ENCODE measurements at places on chromosomes 3 and 15.
A peak's percentile ranks its signal among the peaks of the same experiment; 100 is the strongest.

- no peak for DNase-seq
These were observed 225.1 kb downstream of the EPHB1 start for GRCh38 chr3:135020181-135020580.

GRCh38 chr3:13483988-13484695, 4.0 kb downstream of the HDAC11 start:
- DNase-seq: no peak

DNA sequence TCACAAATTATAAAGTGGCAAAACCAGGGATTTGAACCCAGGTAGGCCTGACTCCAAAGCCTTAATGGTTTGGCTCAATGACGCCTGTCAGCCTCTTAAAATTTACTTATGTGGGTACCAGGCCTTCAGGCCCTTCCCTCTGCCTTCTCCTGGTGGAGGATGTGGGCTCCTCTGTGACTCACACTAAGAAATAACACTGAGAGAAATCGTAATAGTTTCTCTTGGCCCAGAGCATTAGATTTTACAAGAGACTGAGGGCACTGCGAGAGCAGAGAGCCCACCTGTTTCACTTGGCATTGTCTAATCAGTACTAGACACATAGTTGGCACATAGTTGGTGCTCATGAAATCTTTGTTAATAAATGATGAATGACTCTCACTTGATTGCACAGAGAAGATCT, 505.2 kb downstream of the SHQ1 start:
- DNase-seq: peak; percentile 51

GRCh38 chr3:32004113-32004765, 22.7 kb downstream of the ZNF860 start:
- DNase-seq: no peak

- no peak for DNase-seq
These were observed 5.2 kb downstream of the RAB27A start for GRCh38 chr15:55284426-55284825.

DNA sequence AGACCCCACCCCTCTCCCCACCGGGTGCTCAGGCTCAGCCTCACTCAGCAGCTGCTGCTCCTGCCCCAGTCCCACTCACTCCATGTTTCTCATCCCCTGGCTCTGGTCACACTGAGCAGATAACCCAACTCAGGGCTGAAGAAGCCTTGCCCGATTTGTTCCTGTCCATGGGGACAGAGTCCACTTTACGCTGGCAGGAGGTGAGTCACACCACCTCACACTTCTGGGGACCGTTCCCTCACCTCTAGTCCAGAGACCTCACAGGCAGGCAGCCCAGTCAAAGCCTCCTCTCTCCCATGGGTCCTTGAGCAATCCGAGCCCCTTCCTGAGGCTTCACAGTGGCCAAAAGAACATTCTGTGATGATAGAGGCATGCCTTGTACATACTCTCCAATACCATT, 1.4 kb downstream of the CIDEC start:
- DNase-seq: no peak

- DNase-seq: no peak
These were observed 130.9 kb downstream of the DTWD1 start for GRCh38 chr15:49751751-49752150.

DNA sequence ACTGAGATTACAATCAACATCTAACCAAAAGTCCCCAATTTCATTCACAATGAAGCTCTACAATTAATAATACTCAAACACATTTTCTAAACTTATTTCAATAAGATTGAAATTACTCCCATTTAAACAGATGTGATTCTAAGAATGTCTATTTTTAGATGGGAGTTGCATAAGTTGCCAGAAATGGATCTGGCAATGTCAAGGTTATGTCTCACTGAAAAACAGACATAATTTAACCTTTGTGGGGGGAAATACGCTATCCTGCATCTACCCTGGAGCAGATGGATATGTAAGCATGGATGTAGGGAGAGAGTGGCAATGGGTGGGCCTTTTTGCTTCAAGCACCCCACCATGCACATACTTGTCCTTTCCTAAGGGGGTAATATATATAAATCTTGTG, 6.7 kb upstream of the EIF1B start:
- DNase-seq: no peak

DNA sequence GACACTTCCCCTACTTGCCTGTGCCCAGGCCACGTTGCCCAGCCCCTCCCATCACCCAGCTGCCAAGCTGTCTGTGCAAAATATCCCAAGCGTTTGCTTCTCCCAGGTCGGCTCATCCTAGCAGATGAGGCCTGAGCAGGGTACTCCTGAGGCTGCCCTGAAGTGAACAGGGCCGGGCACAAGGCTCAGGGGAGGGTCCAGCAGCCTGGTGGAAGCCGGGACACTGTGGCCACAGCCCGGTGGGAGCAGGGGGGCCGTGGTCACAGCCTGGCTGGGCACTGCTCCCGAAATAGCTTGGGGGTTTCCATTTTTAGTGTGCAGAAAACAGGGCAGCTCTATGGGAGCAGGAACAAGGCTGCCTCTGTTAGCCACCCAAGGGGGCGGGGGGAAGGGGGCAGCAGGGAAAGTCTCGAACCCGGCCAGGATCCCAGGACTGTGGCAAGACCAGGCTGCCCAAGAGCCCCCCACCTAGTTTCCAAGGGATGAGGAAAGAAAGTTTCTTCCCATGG, 3.4 kb downstream of the PLXNB1 start:
- no peak for DNase-seq

GRCh38 chr15:20356444-20356910, 185.1 kb downstream of the GOLGA6L6 start:
- peak; percentile 64 for DNase-seq

GRCh38 chr3:41715376-41715775, 246.5 kb downstream of the ULK4 start:
- DNase-seq: no peak

GRCh38 chr3:125059488-125060245, 3.9 kb upstream of the HEG1 start:
- no peak for DNase-seq

GRCh38 chr3:108673988-108674661, 83.1 kb downstream of the RETNLB start:
- no peak for DNase-seq

DNA sequence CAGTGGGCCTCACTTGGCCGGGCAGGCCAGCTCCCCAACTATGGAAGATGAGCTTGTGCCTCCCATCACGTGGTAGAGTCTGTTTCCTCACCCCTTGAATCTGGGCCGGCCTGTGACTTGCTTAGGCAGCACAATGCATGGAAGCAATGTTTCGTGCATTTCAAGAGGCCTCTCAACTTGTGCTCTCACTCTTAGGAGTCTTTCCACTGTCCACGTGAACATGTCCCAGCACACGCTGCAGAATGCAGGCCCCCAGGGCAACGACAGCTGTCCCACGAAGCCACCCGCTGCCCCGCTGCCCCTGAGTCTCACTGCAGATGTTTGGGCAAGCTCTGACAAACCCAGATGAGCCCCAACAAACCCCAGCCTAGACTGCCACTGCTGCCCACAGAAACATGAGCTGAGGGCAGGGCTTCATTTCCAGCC, 27.2 kb upstream of the SLC41A3 start:
- no peak for DNase-seq

- no peak for DNase-seq
These were observed 39.0 kb downstream of the CHAC1 start for GRCh38 chr15:40992241-40992741.
